Stimulated activated CD8-positive, alpha-beta memory T cell treated with anti-CD3 and anti-CD28 coated beads, Interleukin-15, amount 100 ng/mL, for 4 hours (primary cell): ENCODE measurements at places on chromosomes 6 and 20.
A peak's percentile ranks its signal among the peaks of the same experiment; 100 is the strongest.

GRCh38 chr6:11773013-11773412, 5.6 kb downstream of the ADTRP start:
- no peak for DNase-seq

DNA sequence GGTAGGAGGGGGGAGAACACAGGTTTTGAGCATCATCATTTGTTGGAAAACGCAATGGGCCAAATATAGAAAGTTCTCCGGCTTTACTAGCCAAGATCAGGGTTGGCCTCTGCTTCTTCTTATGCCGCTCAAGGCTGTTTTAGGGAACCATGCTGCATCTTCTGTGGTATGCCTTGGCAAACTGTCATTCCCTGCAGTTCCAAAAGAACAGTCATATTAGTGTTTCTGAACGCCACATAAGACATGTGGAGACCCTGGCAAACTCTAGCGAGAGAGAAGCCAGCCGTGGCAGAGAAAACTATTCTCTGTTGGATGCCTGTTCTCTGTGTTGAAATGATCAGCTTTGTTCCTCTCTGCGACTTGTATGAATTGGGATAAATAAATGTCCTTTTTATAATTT, 10.8 kb downstream of the ACTR5 start:
- no peak for DNase-seq

GRCh38 chr20:19045371-19045770, 167.1 kb upstream of the SLC24A3 start:
- DNase-seq: no peak

DNA sequence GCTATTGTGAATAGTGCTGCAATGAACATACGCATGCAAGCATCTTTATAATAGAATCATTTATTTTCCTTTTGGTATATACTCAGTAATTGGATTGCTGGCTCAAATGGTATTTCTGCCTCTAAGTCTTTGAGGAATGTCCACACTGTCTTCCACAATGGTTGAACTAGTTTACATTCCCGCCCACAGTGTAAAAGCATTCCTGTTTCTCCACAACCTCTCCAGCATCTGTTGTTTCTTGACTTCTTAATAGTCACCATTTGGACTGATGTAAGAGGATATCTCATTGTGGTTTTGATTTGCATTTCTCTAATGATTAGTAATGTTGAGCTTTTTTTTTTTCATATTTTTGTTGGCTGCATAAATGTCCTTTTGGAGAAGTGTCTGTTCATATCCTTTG, 208.7 kb downstream of the PHF3 start:
- DNase-seq: no peak

DNA sequence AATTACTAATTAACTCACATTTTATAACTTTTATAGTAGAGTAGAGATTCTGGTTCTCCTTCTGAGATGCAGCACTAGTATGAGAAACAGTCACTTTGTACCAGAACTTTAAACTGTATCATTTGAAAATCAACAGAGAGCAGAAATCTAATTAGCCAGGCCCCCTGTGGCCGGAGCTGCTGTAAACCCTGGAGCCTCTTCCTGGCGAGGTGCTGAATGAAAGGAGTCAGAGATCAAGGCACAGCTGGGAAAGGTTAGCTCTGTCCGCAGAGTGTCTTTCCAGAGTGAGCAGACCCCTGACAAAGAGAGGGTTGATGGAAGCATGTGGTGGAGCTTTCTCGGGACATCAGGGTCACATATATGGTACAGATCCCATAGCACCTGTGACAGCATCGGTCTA, 703.8 kb downstream of the RFPL4B start:
- no peak for DNase-seq

GRCh38 chr20:38859070-38859690, 53.7 kb downstream of the PPP1R16B start:
- no peak for DNase-seq

DNA sequence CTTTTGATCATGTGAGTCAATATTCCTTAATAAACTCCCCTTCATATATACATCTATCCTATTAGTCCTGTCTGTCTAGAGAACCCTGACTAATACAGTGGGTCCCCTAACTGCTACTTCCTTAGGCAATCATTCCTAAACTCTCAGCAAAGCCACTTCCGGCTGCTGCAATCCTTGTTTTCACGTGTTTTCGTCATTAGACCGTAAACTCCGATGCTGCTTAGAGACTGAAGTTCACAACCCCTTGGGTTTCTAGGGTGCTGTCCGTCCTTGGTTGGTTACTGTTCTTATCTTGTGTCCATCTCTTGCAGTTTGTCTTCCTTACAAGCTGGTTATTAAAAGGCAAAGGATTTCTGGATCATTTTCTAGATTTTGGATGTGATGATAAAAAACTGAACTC, 106.4 kb downstream of the GMPR start:
- DNase-seq: no peak

DNA sequence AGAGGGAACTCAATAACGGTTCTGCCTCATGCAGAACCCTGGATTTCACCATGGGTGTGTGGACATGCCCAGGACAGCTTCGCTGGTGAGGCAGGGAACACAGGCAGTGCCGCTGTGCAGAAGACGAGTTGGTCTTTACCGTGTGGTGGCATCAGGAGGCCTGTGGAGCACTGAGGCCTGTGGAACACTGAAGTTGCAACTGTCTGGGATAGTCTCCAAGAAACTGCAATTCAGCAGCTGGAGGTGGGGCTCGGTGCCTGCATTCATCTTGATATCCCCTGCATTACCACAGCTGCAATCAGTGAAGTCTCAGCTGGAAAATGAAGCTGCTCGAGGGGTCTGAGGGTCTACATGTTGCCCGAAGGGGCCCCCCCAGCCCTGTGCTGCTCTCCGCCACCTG, 202.4 kb upstream of the CDH4 start:
- DNase-seq: no peak

GRCh38 chr20:58202044-58202443, 26.4 kb downstream of the ANKRD60 start:
- DNase-seq: no peak

DNA sequence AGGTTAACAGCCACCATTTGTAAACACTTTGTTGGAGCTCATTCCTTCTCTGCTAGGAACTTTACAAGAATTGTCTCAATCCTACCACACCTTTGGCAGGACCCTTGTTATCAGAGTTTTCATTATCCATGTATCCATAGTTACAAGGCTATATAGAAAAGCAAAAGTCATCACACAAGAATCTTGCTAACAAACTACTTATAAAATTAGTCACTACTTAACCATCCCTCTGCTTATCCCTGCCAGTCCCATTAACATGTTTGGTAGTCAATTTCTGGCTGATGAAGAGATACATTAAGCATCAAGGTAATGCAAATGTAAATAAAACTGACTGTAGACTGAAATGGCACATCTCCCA, 10.4 kb downstream of the ZSWIM3 start:
- no peak for DNase-seq

- DNase-seq: peak; percentile 29
Measured at GRCh38 chr6:35583893-35584688, 71.4 kb upstream of the TULP1 start.

DNA sequence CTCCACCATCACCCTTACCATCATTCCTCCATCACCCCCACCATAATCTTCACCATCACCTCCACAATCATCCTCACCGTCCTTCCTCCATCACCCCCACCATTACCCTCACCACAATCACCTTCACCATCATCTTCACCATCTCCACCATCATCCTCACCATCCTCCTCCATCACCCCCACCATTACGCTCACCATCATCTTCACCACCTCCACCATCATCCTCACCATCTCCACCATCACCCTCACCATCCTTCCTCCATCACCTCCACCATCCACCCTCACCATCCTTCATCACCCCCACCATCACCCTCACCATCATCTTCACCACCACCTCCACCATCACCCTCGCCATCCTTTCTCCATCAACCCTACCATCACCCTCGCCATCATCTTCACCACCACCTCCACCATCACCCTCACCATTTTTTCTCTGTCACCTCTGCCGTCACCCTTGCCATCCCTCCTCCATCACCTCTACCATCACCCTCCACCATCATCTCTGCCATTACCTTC, 33.1 kb upstream of the MPC1 start:
- no peak for DNase-seq

DNA sequence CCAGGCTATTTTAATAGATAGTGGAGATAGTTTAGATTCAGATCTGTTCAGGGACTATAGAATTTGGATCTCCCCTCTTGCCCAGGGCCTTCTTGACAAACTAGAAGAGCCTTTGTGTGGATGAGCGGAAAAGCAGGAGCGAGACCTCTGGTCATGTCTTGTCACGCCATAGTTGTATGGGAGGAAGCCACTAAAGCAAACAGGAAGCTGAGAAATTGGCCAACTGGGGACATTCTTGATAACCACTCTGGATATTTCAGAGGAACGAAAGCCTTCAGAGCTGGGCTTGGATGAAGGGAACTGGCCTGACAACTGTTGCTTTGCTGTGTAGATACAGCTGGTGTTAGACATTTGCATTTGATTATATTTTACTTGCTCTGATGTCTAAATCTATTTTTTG, 54.1 kb upstream of the EXOC2 start:
- DNase-seq: no peak

DNA sequence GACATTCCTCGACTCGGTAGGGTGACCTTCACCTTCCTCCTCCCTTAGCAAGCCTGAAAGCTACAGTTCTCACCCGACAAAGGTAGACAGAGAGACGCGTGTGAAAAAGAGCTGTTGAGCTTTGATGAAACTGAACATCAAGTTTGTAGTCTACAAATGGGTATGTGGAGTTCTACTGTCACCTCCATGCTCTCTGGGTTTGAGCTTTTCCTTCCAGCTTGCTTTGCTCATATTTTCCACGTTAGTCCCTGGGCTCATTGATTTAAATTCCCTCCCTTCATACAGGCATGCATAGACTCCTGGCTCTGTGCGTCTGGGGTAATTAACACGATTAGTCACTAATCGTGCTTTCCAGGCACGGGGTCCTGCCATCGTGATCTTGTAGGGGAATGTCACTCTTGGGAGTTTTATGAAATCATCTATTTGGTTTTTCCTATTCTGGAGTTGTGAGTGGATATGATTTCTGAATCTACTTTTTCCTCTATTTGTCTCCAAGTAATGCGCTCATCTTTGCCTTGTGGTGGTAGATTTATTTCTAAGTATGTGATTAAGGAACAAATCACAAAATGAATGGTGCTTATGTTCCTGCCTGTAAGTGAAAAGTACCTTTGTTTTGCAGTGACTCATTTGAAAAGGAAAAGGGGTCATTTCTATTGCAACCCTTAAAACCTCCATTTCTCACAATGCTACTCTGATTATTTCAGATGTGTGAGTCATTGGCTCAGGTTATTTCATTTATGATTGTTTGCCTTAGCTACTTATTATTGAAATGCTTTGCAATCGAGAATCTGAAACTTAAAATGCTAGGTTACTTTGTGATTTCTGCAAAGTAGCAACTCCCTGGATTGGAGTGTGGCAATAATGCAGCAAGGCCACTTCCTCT, 154.6 kb downstream of the ZDHHC14 start:
- no peak for DNase-seq

DNA sequence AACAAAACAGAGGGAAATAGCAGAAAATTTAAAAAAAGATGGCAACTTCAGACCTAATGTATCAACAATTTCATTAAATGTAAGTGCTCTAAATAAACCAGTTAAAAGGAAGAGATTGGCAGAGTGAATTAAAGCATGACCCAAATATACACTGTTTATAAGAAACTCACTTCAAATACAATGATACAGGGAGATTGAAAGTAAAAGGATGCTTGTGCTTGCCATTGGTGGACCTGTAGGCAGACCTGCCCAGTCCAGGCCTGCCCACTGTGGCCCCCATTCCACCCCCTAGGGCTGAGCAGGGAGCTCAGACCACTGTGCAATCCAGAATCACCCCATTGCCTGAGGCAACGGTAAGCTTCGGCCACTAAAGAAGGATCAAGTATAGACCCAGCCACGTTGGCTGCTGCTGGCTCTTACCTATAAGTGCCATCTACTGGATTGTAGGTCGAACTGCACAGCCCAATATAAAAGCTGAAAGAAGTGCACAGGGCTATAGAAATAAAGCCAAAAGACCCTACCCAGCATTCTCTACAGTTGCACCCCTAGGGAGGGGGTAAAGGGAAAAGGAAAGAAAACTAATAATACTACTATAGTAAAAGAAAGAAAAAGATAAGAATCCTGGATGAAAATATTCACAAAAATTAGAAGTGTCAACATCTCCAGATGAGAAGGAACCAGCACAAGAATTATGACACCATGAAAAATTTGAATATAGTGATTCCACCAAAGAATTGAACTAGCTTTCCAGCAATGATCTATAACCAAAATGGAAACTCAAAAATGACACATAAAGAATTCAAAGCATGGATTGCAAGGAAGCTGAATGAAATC, 36.1 kb downstream of the PSMB1 start:
- no peak for DNase-seq

DNA sequence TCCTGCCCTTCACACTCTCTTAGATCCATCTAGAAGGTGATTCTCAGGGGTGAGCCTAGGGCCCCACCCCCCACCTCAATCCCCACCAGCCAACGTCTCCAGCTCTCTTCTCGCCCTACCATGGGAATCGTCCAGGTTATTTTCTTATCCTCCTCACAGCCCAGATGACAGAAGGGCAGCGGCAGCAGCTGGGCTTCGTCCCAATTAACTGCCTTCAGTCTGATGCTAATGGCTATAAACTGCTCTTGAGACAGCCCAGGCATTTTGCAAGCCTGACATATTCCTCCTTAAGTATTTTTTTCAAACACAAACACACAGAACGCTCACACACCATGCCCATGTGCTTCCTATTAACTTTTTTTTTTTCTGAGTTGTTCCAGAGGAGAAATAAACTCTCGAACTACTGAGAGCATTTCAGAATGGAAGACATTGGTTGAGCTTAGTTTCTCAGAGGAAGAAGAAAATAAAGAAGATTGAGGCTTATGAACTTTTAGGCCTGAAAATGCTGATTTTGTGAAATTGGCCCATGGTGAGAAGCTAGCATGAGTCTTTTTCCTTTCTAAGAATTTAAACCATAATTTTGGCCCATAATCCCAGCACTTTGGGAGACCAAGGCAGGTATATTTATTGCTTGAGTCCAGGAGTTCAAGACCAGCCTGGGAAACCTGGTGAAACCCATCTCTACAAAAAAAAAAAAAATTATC, 124.6 kb downstream of the EYA2 start:
- no peak for DNase-seq

DNA sequence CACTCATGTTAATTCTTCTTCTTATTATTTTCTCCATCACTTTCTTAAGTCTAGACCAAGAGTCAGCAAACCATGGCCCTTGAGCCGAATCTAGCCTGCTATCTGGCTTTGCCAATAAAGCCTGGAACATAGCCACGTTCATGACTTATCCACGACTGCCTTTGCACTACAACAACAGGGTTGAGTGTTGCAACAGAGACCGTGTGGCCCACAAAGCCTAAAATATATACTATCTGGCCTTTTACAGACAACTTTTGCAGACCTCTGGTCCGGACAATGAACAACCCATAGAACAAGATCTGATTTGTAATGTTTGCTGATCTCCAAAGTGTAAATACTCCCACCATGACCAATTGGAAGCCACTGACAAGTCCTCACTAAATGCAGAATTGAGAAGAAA, 140.5 kb upstream of the CDYL start:
- DNase-seq: no peak

DNA sequence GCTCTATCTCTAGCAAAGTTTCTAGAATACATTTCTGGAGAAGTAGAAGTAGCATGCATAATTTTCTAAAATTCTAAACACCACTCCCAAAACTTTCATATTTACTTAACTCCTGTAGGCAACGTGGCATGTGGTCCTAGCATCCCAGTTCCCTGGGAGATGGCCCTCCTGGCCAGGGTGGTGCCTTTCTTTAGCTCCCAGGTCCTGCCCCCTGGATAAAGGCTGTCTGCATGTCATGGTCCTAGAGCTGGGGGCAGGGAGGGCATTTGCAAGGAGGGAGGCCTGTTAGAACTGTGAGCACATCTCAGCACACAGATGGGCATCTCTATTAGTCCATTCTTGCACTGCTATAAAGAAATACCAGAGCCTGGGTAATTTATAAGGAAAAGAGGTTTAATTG, 485.6 kb upstream of the SULF2 start:
- DNase-seq: no peak
